A549 (cell line): ENCODE measurements at places on chromosomes 16 and 17. TPM values are rescaled to one million over a fixed set of nuclear protein-coding genes. Genes with fewer than 3 reads are reported as not detected.
A peak's percentile ranks its signal among the peaks of the same experiment; 100 is the strongest.

RNFT1 gene
- polyA plus RNA-seq = 16.2 to 18.0 TPM (median 17.0 TPM) in 3 replicates

C1QTNF1 gene
- 26.1 to 27.8 TPM (median 27.3 TPM) in 3 replicates for polyA plus RNA-seq

PDILT gene
- not detected in 3 replicates for polyA plus RNA-seq

DNA sequence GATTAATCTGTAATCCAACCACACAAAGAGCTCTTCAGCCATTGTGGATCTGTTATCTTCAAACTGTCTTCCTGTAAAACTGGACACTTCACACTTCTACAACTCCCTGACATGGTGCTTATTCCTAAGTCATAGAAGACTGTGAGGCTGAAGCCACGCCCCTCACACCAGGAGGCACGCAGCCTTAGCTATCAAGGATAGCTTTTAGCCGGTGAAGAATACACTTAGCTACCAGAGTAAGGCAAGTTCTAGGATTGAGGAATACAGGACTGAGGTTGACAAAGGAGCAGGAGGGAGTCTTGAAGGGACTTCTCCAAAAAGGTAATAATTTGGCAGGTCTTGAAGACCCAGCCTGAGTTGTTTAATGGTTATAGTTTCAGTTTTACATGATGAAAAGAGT lies 79.8 kb upstream of the GAS7 start:
- peak; percentile 25 for DNase-seq

GRCh38 chr16:3023415-3023668 lies 400 bp downstream of the HCFC1R1 start:
- no peak for DNase-seq

DNA sequence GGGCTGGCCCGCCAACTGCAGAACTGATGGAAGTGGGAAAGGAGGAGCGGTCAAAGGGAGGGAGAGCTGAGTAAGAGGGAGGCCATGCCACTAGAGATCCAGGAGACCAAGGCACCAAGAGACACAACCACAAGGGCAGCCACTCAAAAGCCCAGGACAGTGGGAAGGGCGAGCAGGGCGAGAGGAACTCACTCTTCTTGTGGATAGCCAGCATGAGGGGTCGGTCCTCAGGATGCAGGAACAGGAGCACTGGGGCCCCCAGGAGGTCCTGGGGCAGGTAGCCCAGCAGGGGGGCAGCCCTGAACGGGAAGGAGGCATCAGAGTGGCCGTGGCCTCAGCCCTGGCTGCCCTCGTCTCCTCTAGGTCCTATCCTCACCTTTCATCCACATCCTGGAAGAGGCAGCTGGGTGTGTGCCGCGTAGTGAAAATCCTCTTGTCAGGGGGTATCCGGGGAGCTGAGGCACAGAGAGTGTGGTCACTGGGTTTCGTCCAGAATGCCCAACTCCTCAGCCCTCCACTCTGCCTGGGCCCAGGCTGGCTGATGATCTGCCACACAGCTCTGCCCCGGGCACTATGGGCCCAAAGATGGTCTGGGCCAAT lies 4.3 kb downstream of the PER1 start:
- DNase-seq = no peak

DNA sequence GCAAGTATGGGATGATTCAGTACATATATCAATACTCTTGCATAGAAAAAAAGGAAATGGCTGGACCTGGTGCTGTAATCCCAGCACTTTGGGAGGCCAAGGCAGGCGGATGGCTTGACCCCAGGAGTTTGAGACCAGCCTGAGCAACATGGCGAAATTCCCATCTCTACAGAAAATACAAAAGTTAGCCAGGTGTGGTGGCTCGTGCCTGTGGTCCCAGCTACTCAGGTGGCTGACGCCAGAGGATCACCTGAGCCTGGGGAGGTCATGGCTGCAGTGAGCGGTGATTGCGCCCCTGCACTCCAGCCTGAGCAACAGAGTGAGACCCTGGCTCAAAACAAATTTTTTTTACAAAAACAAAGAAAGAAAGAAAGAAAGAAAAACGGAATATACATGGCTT lies 7.1 kb upstream of the SGF29 start:
- DNase-seq = no peak

DNA sequence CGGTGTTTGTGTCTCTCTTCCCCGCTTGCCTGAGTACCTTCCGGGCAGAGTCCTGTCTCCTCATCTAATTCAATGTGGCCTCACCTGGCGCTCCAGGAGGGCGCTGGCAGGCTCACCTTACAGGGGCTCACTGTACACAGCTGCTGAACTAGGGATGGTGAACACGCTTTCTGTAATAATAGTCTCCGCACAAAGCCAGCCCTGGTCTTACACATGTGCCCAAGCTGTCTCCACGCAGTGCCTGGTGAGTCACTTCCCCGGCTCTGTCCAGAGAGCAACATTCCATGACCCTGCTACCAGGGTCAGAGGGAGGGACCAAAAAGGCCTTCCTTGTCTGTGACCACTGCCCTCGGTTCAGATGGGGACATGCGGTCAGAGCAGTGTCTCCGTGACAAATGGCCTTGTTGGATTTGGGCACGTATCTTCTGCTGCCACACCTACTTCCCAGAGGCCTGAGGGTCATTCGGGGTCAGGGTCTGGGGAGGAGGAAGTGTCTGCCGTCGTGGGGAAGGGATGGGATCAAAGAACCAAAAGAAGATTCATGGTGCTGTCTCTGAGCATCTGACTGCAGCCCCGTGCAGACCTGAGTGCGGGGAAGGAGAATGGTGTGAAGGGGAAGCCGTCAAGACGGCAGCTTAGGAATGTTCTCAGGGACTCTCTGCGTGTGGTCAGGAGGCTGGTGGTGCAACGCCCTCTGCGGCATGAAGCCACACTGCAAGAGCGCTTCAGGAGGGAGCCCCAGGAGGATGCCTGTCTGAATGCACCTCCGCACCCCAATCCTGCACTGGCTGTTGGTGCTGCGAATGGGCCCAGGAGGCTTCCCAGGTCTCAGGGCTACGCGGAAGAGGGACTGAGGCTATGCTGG lies 68.8 kb downstream of the IL21R start:
- DNase-seq = no peak

- DNase-seq = no peak
These were observed 11.1 kb upstream of the CHMP6 start for GRCh38 chr17:80980397-80981061.

GRCh38 chr16:46830417-46830901 lies 521 bp downstream of the C16orf87 start:
- peak; percentile 16 for DNase-seq

GRCh38 chr17:68053231-68054013 lies 17.9 kb downstream of the KPNA2 start:
- no peak for DNase-seq

DNA sequence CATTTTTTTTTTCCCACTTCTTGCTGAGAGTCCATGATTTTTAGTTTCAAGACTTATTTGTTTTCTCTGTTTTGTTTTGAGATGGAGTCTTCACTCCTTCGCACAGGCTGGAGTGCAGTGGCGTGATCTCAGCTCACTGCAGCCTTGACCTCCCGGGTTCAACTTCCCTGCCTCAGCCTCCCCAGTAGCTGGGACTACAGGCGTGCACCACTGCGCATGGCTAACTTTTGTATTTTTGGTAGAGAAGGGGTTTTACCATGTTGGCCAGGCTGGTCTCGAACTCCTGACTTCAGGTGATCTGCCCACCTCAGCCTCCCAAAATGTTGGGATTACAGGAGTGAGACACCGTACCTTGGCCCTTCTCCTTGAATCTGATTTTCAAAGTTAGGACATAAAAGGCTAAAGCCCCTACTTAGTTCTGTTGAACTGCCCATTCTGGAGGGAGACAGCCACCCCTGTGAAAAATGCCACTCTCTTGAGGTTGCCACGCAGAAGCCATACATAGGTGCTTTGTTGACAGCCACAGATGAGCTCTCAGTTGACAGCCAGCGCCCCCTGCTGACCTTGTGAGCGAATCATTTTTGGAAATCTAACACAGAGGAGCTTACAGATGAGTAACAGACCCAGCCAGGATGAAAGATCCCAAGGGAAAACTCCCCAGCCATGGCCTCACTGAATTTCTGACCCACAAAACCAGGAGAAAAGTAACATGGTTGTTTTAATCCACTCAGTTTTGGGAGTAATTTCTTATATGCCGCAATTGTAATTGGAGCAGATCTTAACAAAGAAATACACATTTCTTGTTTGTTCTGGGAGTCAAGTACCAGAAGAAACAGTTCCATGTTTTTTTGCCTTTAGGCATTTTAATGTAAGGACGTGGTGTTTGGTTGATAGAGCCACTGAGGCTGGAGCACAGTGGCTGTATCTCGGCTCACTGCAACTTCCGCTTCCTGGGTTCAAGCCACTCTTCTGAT lies 38.8 kb downstream of the PKD1L3 start:
- DNase-seq = peak; percentile 88

GRCh38 chr17:3510090-3510489 lies 34.3 kb downstream of the ASPA start:
- no peak for DNase-seq
